Naive B cell (primary cell): ENCODE measurements at places on chromosomes 6 and 20.

DNA sequence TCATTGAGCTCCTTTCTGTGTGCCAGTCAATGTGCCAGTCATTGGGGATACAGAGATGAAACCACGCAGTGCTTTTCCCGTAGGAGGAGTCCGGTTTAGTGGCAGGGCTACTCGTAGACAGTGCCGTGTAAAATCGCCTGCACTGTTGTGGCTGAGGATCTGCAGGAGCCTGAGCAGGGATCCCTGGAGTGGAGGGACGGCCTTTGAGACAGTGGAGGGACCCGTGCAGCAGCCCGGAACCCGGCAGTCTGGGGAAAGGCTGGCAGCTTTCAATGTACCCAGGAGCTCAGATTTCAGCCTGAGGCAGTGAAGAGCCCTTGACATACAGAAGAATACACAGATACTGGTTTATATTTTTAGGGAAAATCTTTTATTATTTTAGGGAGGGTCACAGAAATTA, 203.3 kb downstream of the ARID1B start:
- no peak for DNase-seq

DNA sequence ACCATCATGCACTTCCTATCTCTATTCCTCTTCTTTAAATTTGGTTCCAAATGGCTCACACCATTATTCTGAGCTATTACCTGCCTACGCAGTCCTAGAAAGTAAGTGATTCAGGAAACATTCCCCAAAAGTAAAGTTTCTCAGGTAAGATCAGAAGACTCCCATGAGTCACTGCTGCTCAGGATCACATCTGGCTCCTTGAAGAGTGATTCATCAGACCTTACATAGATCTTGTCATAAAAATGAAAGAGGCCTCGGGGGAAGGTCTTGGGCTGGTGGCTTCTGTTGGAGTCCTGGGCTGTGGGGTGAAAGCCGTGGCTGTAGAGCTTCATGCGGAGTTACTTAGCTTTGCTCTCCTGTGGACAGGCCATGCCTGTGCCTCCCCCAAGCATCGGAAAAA, 35.9 kb downstream of the PLG start:
- DNase-seq: no peak

GRCh38 chr6:148367411-148368024, 24.9 kb downstream of the SASH1 start:
- no peak for DNase-seq

- DNase-seq: no peak
These were observed 27.5 kb upstream of the AFDN start for GRCh38 chr6:167799033-167799821.

- DNase-seq: no peak
These were observed 4.9 kb downstream of the OVOL2 start for GRCh38 chr20:18052856-18053255.

DNA sequence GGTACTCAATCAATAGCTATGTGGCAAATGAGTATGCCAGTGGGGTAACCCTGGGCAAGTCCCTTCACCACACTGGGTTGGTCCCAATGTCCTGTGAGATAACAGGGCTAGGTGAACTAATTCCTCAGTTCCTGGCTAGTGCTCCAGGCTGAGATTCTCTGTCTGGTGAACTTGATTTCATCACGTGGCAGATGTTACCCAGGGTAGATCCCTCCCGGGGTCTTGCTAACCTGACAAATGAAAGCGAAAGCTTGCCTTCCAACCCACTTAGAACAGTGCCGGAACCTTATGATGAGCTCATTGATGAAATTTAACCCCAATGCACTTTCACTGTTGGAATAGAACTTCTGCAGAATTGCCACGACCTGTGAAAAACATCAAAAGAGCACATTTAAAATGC, 6.6 kb upstream of the ANKRD60 start:
- no peak for DNase-seq

- DNase-seq: no peak
These were observed 76.6 kb upstream of the STXBP5 start for GRCh38 chr6:147127587-147127986.

GRCh38 chr20:24658920-24659660, 189.7 kb downstream of the SYNDIG1 start:
- no peak for DNase-seq

GRCh38 chr6:36800223-36801076, 38.8 kb downstream of the CPNE5 start:
- DNase-seq: no peak

DNA sequence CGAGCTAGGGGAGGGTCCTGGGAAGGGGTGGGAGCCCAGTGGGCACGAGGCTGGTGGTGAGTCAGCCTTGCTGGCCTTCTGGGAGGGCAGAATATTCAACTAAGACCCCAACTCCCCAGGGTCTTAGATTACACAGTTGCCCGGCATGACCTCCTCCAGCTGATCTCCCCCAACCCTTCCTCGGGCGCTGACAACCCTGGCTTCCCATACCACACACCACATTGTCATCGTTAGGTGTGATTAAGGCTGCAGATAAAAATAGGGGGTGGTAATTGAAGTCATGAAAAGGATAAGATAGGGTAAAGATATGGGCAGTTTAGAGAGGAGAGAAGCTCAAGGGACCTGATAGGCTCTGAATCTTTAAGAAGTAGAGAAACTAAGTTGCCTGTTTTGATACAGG, 10.5 kb downstream of the CDC40 start:
- DNase-seq: no peak

- DNase-seq: no peak
These were observed 77.2 kb downstream of the TMEM242 start for GRCh38 chr6:157246048-157246630.

- no peak for DNase-seq
These were observed 14.3 kb upstream of the NEDD9 start for GRCh38 chr6:11246722-11247121.

GRCh38 chr6:140437619-140438345, 1063.3 kb upstream of the CITED2 start:
- no peak for DNase-seq

GRCh38 chr6:144758602-144759001, 473.5 kb downstream of the UTRN start:
- no peak for DNase-seq

DNA sequence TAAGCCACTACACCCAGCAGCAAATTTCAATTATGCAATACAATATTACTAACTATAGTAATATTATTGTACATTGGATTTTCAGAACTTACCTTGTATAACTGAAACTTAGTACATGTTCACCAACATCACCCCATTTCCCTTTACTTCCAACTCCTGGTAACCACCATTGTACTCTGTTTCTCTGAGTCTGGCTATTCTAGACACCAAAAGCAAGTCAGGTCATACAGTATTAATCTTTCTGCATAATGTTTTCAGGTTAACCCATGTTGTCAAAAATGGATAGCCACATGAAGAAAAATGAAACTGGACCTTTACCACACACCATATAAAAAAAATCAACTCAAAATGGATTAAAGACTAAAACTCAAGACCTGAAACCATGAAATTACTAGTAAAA, 558.2 kb downstream of the MMUT start:
- no peak for DNase-seq
